ENCODE measurements at places on chromosomes 2 and 18. TPM values are rescaled to one million over a fixed set of nuclear protein-coding genes. Genes with fewer than 3 reads are reported as not detected.

- no peak for DNase-seq
- no peaks in the 10 kb centered on the region for H3K27me3 ChIP-seq
- H3K27ac ChIP-seq: no peak overlapping the region
- no peaks in the 10 kb centered on the region for H3K36me3 ChIP-seq
These were observed 435.1 kb downstream of the MTX2 start for GRCh38 chr2:176704282-176704858.

- no peaks in the 10 kb centered on the region for H3K27me3 ChIP-seq
- no peak overlapping the region for H3K4me3 ChIP-seq
- DNase-seq: no peak
- H3K27ac ChIP-seq: no peak overlapping the region
- no peaks in the 10 kb centered on the region for H3K36me3 ChIP-seq
- H3K4me1 ChIP-seq: no peaks in the 10 kb centered on the region
These were observed 150.2 kb downstream of the FSHR start for GRCh38 chr2:49004036-49004626.

GRCh38 chr18:32980896-32981295 lies 208.1 kb upstream of the KLHL14 start:
- H3K36me3 ChIP-seq: no peaks in the 10 kb centered on the region
- no peak for DNase-seq
- no peaks in the 10 kb centered on the region for H3K27me3 ChIP-seq
- no peak overlapping the region for H3K27ac ChIP-seq

DNA sequence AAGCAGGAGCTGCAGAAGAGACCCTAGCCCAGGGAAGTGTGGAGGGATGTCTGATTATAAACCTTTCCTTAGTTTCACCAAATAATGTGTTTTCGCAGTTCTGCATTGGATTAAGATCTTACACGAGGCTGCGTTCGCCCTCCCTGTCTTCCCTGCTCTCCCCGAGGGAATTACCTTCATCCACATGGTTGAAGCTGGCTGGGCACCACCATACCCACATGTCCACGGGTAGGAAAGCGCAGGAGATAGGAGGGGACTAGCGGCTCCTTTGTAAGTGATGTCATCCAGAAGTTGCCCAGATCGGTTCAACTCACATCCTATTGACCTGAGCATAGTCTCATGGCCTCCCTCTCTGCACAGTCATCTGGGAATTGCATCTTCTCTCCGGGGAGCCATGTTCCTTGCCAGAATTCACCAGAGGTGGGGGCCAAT lies 1.1 kb downstream of the TTL start:
- no peaks in the 10 kb centered on the region for H3K36me3 ChIP-seq
- peak overlapping the region; percentile 87 for H3K27ac ChIP-seq
- H3K4me3 ChIP-seq: peak overlapping the region; percentile 71

GRCh38 chr2:149463328-149464002 lies 124.1 kb downstream of the MMADHC start:
- no peaks in the 10 kb centered on the region for H3K4me1 ChIP-seq
- H3K27me3 ChIP-seq: no peaks in the 10 kb centered on the region
- no peaks in the 10 kb centered on the region for H3K36me3 ChIP-seq
- DNase-seq: no peak
- H3K27ac ChIP-seq: no peak overlapping the region
- no peak overlapping the region for H3K4me3 ChIP-seq

- no peak for DNase-seq
- no peak overlapping the region for H3K4me3 ChIP-seq
- H3K27me3 ChIP-seq: no peaks in the 10 kb centered on the region
- H3K4me1 ChIP-seq: no peaks in the 10 kb centered on the region
- H3K36me3 ChIP-seq: no peaks in the 10 kb centered on the region
These were observed 630.8 kb upstream of the PIK3C3 start for GRCh38 chr18:41324020-41324791.

- DNase-seq: no peak
- H3K4me1 ChIP-seq: peaks cover 6% of the 10 kb centered on the region
- H3K27me3 ChIP-seq: no peaks in the 10 kb centered on the region
- no peaks in the 10 kb centered on the region for H3K36me3 ChIP-seq
- no peak overlapping the region for H3K4me3 ChIP-seq
These were observed 609.5 kb downstream of the EPHA4 start for GRCh38 chr2:220962556-220962955.

GRCh38 chr2:18611184-18611583 lies 21.8 kb upstream of the NT5C1B start:
- H3K4me1 ChIP-seq: no peaks in the 10 kb centered on the region
- DNase-seq: no peak
- H3K27me3 ChIP-seq: no peaks in the 10 kb centered on the region
- no peak overlapping the region for H3K27ac ChIP-seq
- no peak overlapping the region for H3K4me3 ChIP-seq
- H3K36me3 ChIP-seq: no peaks in the 10 kb centered on the region

DNA sequence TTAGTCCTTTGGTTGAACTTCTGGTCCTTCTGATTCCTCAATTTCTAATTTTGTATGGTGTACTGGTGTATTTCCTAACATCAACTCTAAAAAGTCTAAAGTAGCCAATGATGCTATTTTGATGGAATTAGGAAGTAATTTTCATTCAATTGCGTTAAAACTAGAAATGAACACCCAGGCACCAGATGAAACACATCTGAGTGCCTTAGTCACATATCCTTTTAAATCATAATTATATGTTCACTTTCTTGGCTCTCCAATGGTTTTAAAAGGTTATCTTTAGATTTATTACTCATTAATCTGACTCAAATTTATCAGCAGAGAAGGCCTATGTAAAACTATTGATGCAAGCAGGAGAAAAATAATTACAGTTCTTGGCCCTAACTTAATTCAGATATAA lies 119.7 kb downstream of the GAREM1 start:
- peaks cover 47% of the 10 kb centered on the region for H3K4me1 ChIP-seq
- H3K27ac ChIP-seq: peak overlapping the region; percentile 62
- H3K36me3 ChIP-seq: no peaks in the 10 kb centered on the region
- no peak overlapping the region for H3K4me3 ChIP-seq
- H3K27me3 ChIP-seq: no peaks in the 10 kb centered on the region

GRCh38 chr2:190468814-190469569 lies 60.8 kb downstream of the MFSD6 start:
- peak overlapping the region; percentile 87 for H3K27ac ChIP-seq
- H3K4me3 ChIP-seq: no peak overlapping the region
- peaks cover 43% of the 10 kb centered on the region for H3K4me1 ChIP-seq
- H3K27me3 ChIP-seq: no peaks in the 10 kb centered on the region
- DNase-seq: peak; percentile 92
- H3K36me3 ChIP-seq: no peaks in the 10 kb centered on the region

- H3K36me3 ChIP-seq: no peaks in the 10 kb centered on the region
- peaks cover 6% of the 10 kb centered on the region for H3K4me1 ChIP-seq
- H3K4me3 ChIP-seq: no peak overlapping the region
- DNase-seq: no peak
These were observed 31.5 kb downstream of the CPO start for GRCh38 chr2:206970589-206971360.

GRCh38 chr2:138752197-138752956 lies 27.8 kb downstream of the NXPH2 start:
- no peaks in the 10 kb centered on the region for H3K36me3 ChIP-seq
- H3K4me3 ChIP-seq: no peak overlapping the region
- DNase-seq: no peak
- no peaks in the 10 kb centered on the region for H3K4me1 ChIP-seq
- H3K27ac ChIP-seq: no peak overlapping the region

- H3K4me3 ChIP-seq: no peak overlapping the region
- H3K4me1 ChIP-seq: no peaks in the 10 kb centered on the region
- H3K36me3 ChIP-seq: no peaks in the 10 kb centered on the region
- no peak overlapping the region for H3K27ac ChIP-seq
These were observed 164.3 kb downstream of the ZNF521 start for GRCh38 chr18:25187521-25188192.

- no peaks in the 10 kb centered on the region for H3K4me1 ChIP-seq
- no peaks in the 10 kb centered on the region for H3K27me3 ChIP-seq
- no peak overlapping the region for H3K4me3 ChIP-seq
- no peak for DNase-seq
- H3K36me3 ChIP-seq: no peaks in the 10 kb centered on the region
- no peak overlapping the region for H3K27ac ChIP-seq
These were observed 32.5 kb downstream of the IDH1 start for GRCh38 chr2:208222351-208222750.

GRCh38 chr18:27120246-27120645 lies 64.9 kb downstream of the CHST9 start:
- H3K27ac ChIP-seq: no peak overlapping the region
- no peaks in the 10 kb centered on the region for H3K4me1 ChIP-seq
- H3K4me3 ChIP-seq: no peak overlapping the region

DNA sequence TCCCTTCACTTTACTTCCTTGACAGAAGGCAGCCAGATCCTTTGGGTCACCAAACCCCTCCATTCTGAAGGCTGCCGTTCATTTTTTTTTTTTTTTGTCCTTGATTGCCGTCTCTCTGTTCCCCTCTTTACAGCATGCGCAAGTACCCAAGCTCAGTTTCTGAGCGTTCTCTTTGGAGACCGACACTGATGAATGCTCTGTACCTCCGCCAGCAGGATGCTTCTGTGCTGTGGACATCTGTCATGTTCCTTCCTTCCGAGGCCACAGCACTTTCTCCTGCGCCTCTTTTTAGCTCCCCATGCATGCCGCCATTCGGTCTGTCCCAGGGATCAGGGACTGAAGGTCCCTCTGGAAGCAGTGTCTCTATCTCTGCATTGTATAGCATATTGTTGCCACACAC lies 278.7 kb upstream of the RAB12 start:
- no peaks in the 10 kb centered on the region for H3K36me3 ChIP-seq
- no peak for DNase-seq
- H3K27ac ChIP-seq: no peak overlapping the region
- no peak overlapping the region for H3K4me3 ChIP-seq
- no peaks in the 10 kb centered on the region for H3K27me3 ChIP-seq

DNA sequence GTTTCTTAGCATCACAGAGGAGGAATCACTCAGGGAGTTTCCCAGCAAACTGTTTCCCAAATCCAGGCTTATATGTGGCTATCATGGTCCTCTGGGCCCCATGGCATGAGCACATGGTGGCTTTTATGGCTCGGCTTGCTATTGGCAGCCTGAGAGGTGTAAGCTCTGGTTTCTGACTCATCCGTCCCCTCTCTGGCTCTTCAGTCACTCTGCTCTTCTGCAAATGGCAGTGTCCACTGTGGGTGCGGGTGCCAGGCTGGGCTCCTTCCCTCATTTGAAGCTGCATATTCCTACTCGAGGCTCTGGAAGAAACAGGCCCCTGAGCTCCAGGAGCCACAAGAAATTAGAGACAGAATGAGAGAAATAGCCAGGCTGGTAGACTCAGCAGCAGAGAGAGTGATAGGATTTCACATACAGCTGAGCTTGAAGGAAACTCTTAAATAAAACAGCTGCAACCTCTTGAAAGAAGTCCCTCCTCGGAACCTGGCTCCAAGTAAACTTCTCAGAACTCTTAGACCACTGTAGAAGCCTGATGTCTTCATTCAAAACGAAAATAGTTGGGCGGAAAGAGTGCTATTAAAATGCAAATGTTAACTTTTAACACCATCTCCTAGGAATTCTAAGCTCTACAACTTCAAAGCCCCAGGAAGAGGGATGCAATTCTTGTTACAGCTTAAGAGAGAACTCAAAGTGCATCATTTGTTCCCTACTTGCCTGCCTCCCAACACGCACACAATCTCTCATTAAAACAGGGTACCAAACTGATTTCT lies 212.6 kb upstream of the SP5 start:
- H3K27ac ChIP-seq: peak overlapping the region; percentile 28
- H3K27me3 ChIP-seq: no peaks in the 10 kb centered on the region
- no peak overlapping the region for H3K4me3 ChIP-seq
- DNase-seq: no peak
- peaks cover 38% of the 10 kb centered on the region for H3K4me1 ChIP-seq

DNA sequence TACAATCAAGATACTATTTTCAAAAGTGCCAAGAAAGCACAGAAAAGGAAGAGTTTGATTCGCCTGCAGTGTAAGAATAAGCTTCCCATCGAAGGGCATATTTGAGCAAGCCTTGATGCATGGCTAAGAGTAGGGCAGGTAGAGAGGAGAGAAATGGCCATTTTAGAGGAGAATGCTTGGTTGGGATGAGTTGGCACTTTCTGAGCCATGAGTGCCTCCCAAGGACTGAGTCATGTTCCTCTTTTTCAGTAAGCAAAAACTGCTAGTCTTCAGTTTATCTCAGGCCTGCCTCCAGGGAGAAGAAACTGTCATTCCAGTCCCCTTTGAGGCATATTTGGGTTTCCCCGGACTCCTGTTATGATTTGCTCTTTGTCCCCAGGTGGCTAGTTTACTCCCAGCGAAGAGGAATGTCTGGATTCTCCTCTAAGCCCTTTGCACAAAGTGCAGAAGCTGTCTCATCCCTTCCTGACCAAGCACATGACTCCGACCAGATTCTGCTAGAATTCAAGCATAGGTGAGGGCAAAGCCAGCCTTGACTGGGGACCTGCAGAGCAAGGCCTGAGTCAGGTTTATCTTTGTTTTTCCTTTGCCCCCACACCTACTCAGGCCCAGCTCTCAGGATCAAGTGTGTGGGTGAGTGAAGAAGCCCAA lies 115.2 kb downstream of the TTC32 start:
- no peak for DNase-seq
- H3K36me3 ChIP-seq: no peaks in the 10 kb centered on the region
- H3K4me1 ChIP-seq: peaks cover 13% of the 10 kb centered on the region
- no peaks in the 10 kb centered on the region for H3K27me3 ChIP-seq
- no peak overlapping the region for H3K4me3 ChIP-seq
- H3K27ac ChIP-seq: no peak overlapping the region

DNA sequence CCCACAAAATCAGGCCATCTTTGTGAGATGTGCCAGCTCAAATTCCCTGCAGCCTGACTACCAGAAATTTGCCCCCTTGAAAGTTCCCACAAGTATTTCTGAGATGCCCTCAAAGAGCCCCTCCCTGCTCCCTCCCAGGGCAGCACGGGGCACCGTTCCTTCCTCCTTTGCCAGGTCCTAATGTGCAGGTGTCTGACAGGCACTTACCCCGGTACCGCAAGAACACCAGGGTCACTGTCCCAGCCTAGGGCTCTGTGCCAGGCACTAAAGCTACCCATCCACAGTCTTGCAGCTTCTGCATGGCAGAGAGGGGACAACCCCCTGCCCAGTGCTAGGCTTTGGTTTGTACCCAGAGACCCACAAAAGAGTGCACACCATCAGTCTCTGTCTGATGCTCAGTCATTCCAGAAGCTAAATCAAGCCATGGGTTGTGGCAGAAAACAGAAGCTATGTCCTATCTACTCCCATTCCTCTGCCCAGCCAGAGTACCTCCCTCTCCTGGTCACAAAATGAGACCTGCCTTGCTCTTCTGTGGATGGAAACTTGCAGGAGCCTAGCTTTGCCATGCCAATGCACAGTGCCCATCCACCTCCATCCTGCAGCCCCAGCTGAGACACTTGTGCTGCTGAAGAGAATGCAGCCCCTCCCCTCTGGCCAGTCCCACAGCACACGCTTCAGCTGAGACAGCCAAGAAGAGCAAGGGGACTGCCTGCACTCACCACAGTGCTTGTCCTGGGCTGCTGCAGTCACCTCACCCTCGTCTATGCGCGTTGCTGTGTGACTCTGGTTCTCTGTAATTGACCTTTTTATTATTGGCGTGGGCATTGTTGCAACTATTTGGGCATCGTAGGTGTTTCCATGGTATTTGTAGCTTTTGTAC lies 48.7 kb downstream of the INPP5D start:
- DNase-seq: no peak
- H3K4me1 ChIP-seq: no peaks in the 10 kb centered on the region

GRCh38 chr2:216056739-216057138 lies 24.9 kb downstream of the PECR start:
- no peaks in the 10 kb centered on the region for H3K4me1 ChIP-seq
- no peak overlapping the region for H3K27ac ChIP-seq
- no peak overlapping the region for H3K4me3 ChIP-seq
- no peak for DNase-seq
- no peaks in the 10 kb centered on the region for H3K27me3 ChIP-seq
- peaks cover 11% of the 10 kb centered on the region for H3K36me3 ChIP-seq

The GTF3C2 gene
- 23.3 TPM for total RNA-seq

The METTL5 gene
- total RNA-seq: 337 TPM

The THADA gene
- 35.2 TPM for total RNA-seq

The LOXHD1 gene
- not detected for total RNA-seq

The PIEZO2 gene
- 35.2 TPM for total RNA-seq

The RFTN2 gene
- total RNA-seq: 10.0 TPM

The C2orf66 gene
- total RNA-seq: not detected

The FEV gene
- total RNA-seq: not detected

The SCN2A gene
- total RNA-seq: 0.95 TPM

The TMBIM1 gene
- total RNA-seq: 139 TPM
